ENCODE measurements at places on chromosomes 4 and X. TPM values are rescaled to one million over a fixed set of nuclear protein-coding genes. Genes with fewer than 3 reads are reported as not detected.
A peak's percentile ranks its signal among the peaks of the same experiment; 100 is the strongest.

Gene LONRF3
- 0.25 TPM for total RNA-seq

DNA sequence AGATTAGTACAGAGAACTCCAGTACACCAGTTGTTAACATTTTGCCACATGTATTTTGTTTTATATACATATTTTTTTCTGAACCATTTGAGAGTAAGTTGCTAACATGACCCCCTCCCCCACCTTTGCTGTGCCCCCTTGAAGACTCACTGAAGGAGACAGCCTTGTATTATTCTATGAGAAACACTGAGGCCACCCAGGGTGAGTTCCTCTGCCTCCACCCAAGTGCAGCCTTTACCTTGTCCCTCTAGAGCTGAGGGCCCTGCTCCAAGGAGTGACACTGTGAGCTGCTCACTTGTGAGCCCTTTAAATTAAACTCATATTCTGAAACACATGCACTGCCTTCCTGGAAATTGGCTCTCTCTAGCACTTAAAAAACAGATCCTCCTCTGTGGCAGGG lies 21.1 kb downstream of the KIT start:
- DNase-seq: peak; percentile 8

Gene RELL1
- total RNA-seq: 17.5 TPM

DNA sequence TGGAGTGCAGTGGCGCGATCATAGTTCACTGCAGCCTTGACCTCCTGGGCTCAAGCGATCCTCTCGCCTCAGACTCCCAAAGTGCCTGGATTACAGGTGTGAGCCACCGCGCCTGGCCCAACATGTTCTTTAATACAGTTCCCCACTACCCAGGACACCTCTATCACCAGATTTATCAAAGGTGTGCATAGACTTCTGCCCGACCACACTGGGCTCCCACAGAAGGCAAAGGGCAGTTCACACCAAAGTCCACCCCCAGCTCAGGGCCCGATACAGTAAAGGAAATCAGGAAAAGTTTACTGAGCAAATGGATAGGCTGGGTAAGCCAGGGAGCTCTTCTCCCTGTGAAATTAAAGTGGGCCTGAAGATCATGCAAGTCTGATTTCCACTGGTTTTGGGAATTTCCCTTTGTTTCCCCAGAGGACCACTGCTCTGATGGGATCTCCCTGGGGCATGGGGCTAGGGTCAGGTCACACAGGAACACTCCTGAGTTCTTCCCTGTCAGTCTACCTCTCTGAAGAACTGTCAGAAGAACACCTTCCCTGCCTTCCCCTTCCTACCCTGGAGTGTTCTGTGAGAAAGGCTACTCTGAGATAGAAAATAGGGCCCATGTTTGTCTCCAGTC lies 17.7 kb upstream of the PIM2 start:
- no peak for DNase-seq
